Stomach (tissue), 19 donors: ENCODE measurements at places on chromosomes 13 and 19.

DNA sequence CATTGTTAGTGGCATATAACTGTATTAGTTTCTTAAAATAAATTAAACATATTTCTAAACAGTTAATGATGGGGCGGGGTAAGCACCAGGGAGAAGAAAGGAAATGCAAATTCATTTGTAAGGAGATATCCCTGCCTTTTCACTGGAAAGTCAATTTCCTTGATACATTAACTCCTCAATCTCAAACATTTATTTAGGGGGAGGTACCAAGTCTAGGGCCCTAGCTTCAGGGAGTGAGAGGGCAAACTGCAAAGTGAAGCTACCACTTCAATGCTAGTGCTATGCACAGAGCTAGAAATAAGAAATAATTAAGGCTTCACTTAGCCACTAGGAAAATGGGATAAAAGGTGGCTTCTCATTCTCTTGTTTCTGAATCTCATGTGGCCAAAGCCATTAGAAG, 115.3 kb upstream of the FNDC3A start:
- H3K36me3 ChIP-seq: no peaks in the 10 kb centered on the region
- H3K27ac ChIP-seq: no peak overlapping the region
- peak; percentile 46 for DNase-seq

GRCh38 chr19:2237051-2237868, 636 bp downstream of the SF3A2 start:
- no peak for DNase-seq
- peak overlapping the region; percentile 92 for H3K27ac ChIP-seq
- peak overlapping the region; percentile 94 for H3K4me3 ChIP-seq
- peaks cover 85% of the 10 kb centered on the region for H3K4me1 ChIP-seq
- peaks cover 12% of the 10 kb centered on the region for H3K36me3 ChIP-seq

- no peak for DNase-seq
- H3K4me3 ChIP-seq: no peak overlapping the region
- H3K27me3 ChIP-seq: no peaks in the 10 kb centered on the region
- H3K4me1 ChIP-seq: peaks cover 13% of the 10 kb centered on the region
Measured at GRCh38 chr19:46967578-46968032, 52.0 kb upstream of the NPAS1 start.

DNA sequence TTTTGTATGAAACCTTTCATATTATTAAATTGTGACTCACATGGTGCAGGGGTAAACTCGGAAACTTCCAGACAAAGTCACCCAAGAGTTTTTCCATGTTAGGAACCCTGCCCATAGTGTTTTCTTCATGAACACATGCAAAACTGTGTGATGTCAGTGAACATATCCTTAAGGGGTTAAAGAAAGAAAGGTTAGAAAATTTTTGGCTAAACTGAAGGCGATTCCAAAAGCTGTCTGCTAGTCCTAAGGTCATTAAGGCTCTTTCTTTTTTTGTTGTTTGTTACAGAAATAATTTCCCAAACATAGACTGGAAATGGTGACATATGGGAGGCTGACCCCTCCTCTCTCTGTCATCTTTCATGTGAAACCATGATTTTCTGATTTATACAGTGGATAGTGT, 271.9 kb downstream of the DNAJC15 start:
- no peaks in the 10 kb centered on the region for H3K4me1 ChIP-seq
- no peaks in the 10 kb centered on the region for H3K36me3 ChIP-seq
- H3K27ac ChIP-seq: no peak overlapping the region
- DNase-seq: no peak

GRCh38 chr13:76969488-76970365, 21.4 kb downstream of the ACOD1 start:
- peaks cover 7% of the 10 kb centered on the region for H3K4me1 ChIP-seq
- peaks cover 14% of the 10 kb centered on the region for H3K27me3 ChIP-seq
- H3K4me3 ChIP-seq: no peak overlapping the region
- H3K36me3 ChIP-seq: no peaks in the 10 kb centered on the region
- DNase-seq: no peak
- H3K27ac ChIP-seq: no peak overlapping the region

GRCh38 chr19:57075801-57076492, 43.8 kb upstream of the USP29 start:
- no peak overlapping the region for H3K27ac ChIP-seq
- no peaks in the 10 kb centered on the region for H3K4me1 ChIP-seq
- no peak overlapping the region for H3K4me3 ChIP-seq

DNA sequence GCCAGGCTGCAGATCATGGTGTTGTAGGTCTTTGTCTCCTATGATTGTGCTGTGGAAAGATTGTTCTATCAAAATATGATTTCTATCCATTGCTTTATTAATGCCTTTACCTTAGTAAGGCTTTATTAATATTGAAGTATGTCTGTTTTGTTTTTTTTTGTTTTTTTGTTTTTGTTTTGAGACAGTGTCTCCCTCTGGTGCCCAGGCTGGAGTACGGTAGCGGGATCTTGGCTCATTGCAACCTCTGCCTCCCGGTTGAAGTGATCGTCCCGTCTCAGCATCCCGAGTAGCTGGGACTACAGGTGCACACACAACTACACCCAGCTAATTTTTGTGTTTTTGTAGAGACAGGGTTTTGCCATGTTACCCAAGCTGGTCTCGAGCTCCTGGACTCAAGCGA, 7.7 kb downstream of the IRGC start:
- no peak overlapping the region for H3K4me3 ChIP-seq
- H3K36me3 ChIP-seq: peaks cover 12% of the 10 kb centered on the region
- no peak for DNase-seq

- peaks cover 2% of the 10 kb centered on the region for H3K27me3 ChIP-seq
- H3K4me3 ChIP-seq: peak overlapping the region; percentile 21
- peaks cover 6% of the 10 kb centered on the region for H3K4me1 ChIP-seq
Measured at GRCh38 chr19:480016-480855, 16.1 kb upstream of the MADCAM1 start.

GRCh38 chr13:39397226-39397895, 205.6 kb downstream of the LHFPL6 start:
- no peaks in the 10 kb centered on the region for H3K36me3 ChIP-seq
- no peak overlapping the region for H3K4me3 ChIP-seq
- DNase-seq: no peak
- H3K27ac ChIP-seq: no peak overlapping the region
- H3K27me3 ChIP-seq: no peaks in the 10 kb centered on the region
- H3K4me1 ChIP-seq: no peaks in the 10 kb centered on the region

DNA sequence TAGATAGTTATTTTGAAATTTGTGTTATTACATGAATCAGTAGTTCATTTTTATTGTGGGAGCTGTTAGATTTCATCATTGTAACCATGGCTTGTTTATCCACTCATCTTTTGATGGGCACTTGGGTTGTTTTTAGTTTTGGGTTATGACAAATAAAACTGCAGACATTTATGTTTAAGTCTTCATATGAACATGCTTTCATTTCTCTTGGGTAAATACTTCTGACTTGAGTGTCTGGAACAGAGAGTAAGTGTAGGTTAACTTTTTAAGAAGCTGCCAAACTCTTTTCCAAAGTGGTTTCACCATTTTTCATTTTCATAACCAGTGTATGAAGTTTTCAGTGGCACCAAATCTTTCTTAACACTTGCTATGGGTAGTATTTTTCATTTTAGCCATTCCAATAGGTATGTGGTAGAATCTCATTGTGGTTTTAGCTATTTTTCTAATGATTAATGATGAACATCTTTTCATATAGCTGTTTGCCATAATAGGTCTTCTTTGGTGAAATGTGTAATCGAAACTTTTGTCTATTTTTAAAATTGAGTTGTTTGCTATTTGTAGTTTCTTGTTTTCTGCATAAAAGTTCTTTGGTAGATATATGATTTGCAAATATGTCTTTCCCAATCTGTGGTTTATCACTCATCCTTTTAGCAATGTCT, 17.9 kb downstream of the SLAIN1 start:
- peaks cover 3% of the 10 kb centered on the region for H3K4me1 ChIP-seq
- no peaks in the 10 kb centered on the region for H3K27me3 ChIP-seq

GRCh38 chr19:294946-295686, 3.9 kb upstream of the PLPP2 start:
- H3K4me1 ChIP-seq: peaks cover 33% of the 10 kb centered on the region
- H3K27me3 ChIP-seq: peaks cover 31% of the 10 kb centered on the region
- DNase-seq: peak; percentile 78
- H3K4me3 ChIP-seq: peak overlapping the region; percentile 19
- H3K36me3 ChIP-seq: no peaks in the 10 kb centered on the region
- peak overlapping the region; percentile 52 for H3K27ac ChIP-seq

- H3K4me1 ChIP-seq: peaks cover 34% of the 10 kb centered on the region
- peak overlapping the region; percentile 94 for H3K4me3 ChIP-seq
- peaks cover 5% of the 10 kb centered on the region for H3K36me3 ChIP-seq
- peak overlapping the region; percentile 20 for H3K27ac ChIP-seq
- DNase-seq: peak; percentile 82
Measured at GRCh38 chr19:14433554-14434501, 722 bp downstream of the PKN1 start.

- H3K27me3 ChIP-seq: peaks cover 6% of the 10 kb centered on the region
- H3K4me1 ChIP-seq: peaks cover 27% of the 10 kb centered on the region
- H3K27ac ChIP-seq: no peak overlapping the region
- peaks cover 25% of the 10 kb centered on the region for H3K36me3 ChIP-seq
- DNase-seq: peak; percentile 55
Measured at GRCh38 chr19:14479975-14480699, 5.0 kb upstream of the PTGER1 start.

DNA sequence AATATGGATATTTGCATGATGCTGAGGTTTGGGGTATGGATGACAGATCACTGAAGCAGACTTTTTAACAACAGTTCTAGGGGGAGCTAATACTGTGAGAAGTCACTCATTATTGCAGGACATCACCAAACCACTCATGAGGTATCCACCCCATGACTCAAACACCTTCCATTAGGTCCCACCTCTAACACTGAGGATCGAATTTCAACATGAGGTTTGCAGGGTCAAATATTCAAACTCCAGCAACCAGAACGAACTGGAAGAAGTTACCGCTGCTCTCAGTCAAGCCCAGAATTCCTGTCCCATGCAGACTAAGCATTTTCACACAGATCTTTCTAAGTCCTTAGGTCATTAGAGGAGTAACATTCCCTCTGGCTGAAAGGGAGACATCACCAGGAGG, 758.9 kb downstream of the UQCRFS1 start:
- DNase-seq: no peak
- H3K27ac ChIP-seq: no peak overlapping the region
- no peak overlapping the region for H3K4me3 ChIP-seq
- H3K36me3 ChIP-seq: no peaks in the 10 kb centered on the region

GRCh38 chr19:48992581-48993174, 431 bp downstream of the GYS1 start:
- peaks cover 32% of the 10 kb centered on the region for H3K4me1 ChIP-seq
- peaks cover 13% of the 10 kb centered on the region for H3K36me3 ChIP-seq
- no peaks in the 10 kb centered on the region for H3K27me3 ChIP-seq
- peak overlapping the region; percentile 81 for H3K4me3 ChIP-seq

DNA sequence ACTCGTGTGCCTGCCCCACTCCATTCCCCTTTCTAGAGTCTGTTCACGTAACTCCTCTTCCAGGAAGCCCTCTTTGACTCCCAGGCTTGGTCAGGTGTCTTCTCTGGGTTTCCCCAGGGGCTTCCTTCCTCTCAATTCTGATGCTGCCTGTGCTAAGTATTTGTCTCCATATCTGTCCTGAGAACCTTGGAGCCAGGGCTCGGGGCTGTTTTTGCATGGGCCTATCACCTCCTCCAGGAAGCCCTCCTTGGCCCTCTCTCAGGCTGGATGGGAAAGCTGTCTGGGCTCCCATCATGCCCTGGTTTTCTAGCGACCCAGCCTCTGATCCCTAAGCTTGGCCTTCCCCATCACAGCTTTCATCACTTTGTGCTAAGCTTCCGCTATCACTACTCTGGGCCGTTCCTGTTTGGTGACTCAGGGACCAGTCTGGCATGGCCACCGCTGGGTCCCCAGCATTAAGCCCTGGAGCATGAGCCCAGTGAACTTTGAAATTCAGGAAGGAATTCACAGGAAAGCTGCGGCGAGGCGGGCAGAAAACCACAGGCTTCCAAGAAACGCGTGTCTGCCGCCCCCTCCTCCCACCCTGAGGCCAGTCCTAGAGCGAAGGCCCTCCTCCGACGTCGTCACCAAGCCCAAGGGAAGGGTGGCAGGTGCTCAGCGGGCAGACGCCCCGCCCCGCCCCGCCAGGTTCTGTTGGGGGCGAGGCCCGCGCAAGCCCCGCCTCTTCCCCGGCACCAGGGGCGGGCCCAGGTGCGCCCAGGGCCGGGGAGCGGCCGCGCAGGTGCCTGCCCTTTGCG, 486 bp upstream of the SPINT2 start:
- peak; percentile 97 for DNase-seq
- H3K27ac ChIP-seq: peak overlapping the region; percentile 84
- H3K27me3 ChIP-seq: no peaks in the 10 kb centered on the region
- peaks cover 31% of the 10 kb centered on the region for H3K4me1 ChIP-seq
- peak overlapping the region; percentile 52 for H3K4me3 ChIP-seq

DNA sequence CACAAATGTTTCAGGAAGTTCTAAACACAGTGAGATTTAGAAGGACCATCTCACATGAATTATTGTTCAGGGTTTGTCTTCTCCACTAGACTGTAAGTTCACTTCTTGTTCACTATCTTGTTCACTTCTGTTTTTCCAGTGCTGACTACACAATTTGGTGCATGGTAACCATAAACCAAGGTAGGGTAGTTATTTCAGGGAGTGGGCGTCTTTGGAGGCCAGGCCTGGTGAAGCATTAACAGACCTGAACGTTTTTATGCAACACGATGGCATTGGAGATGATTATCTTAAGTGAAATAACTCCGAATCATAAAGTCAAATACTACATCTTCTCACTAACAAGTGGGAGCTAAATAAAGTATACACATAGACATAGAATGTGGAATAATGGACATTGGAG, 14.4 kb upstream of the OXGR1 start:
- H3K4me1 ChIP-seq: peaks cover 3% of the 10 kb centered on the region
- DNase-seq: no peak
- no peaks in the 10 kb centered on the region for H3K36me3 ChIP-seq
- H3K27me3 ChIP-seq: no peaks in the 10 kb centered on the region
- H3K27ac ChIP-seq: no peak overlapping the region
- no peak overlapping the region for H3K4me3 ChIP-seq

DNA sequence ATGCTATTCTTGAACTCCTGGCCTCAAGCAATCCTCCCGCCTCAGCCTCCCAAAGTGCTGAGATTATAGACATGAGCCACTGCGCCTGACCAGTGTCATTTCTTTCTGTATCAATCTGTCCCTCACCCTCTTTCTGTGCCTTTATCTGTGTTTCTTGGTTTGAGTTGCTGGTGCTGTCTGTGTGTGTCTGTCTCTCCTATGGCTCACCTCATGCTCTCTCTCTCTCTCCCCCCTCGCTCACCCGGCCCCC, 9.9 kb downstream of the IRF2BP1 start:
- H3K36me3 ChIP-seq: peaks cover 13% of the 10 kb centered on the region
- H3K4me1 ChIP-seq: peaks cover 95% of the 10 kb centered on the region
- H3K27me3 ChIP-seq: no peaks in the 10 kb centered on the region
- H3K27ac ChIP-seq: peak overlapping the region; percentile 95
- DNase-seq: no peak
- H3K4me3 ChIP-seq: no peak overlapping the region

- no peak for DNase-seq
- H3K4me1 ChIP-seq: no peaks in the 10 kb centered on the region
- no peaks in the 10 kb centered on the region for H3K27me3 ChIP-seq
- H3K36me3 ChIP-seq: no peaks in the 10 kb centered on the region
- H3K4me3 ChIP-seq: no peak overlapping the region
Measured at GRCh38 chr19:29554149-29554548, 28.4 kb downstream of the VSTM2B start.

GRCh38 chr19:44476559-44477408, 23.5 kb downstream of the ZNF180 start:
- no peaks in the 10 kb centered on the region for H3K27me3 ChIP-seq
- no peak overlapping the region for H3K4me3 ChIP-seq
- no peaks in the 10 kb centered on the region for H3K4me1 ChIP-seq
- H3K27ac ChIP-seq: no peak overlapping the region

- H3K27me3 ChIP-seq: no peaks in the 10 kb centered on the region
- H3K27ac ChIP-seq: no peak overlapping the region
- DNase-seq: no peak
- H3K4me3 ChIP-seq: no peak overlapping the region
Measured at GRCh38 chr13:44048326-44048725, 168.6 kb downstream of the LACC1 start.
